ENCODE measurements at places on chromosomes 2 and 18. TPM values are rescaled to one million over a fixed set of nuclear protein-coding genes. Genes with fewer than 3 reads are reported as not detected.

DNA sequence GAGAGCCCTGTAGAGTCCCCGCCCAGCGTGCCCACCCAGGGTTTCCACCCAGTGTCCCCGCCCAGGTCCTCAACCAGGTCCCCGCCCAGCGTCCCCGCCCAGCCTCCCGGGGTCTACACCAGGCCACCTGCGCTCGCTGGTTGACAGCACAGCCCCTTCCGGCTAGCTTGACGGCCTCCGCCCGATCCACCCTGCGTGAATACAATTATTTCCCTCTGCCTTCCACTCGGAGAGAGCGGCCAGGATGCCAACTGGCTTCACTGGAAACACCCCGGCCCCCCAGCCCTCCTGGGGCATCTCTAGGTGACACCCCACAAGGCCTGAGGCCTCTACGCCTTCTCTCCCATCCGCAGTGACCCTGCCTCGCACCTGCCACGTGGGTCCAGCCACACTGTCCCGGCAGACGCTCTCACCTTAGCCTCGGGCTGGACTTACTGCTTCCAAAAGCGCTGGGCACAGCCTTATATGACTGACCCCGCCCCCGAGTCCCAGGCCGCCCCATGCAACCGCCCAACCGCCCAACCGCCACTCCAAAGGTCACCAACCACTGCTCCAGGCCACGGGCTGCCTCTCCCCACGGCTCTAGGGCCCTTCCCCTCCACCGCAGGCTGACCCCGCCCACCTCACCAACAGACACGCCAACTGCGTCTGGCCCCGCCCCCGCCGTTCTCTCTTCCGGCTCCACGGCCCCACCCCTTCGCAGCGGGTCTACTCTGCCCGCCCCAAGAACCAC, 188.1 kb downstream of the LAMA1 start:
- DNase-seq = no peak

Gene ITGB6
- 65.2 TPM for total RNA-seq

- no peak for DNase-seq
Measured at GRCh38 chr2:232310696-232311095, 67.9 kb upstream of the ALPP start.

Gene NEU4
- not detected for total RNA-seq

DNA sequence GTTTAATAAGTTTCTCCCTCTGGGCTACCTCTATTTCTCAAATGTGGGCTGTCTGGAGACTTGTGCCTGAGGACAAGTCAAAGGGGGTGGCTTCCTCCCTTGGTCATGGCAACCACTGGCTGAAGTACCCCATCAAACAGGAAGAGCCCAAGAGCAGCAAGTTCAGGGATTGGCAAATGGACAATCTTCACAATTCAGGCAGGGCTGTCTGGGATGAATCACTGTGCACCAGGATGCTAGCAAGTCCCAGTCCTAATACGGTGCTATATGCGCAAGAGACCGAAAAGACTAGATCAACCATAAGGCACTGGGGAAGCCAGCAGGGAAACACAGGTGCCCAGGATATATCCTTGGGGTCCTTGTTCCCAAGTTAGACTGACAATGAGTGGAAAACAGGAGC, 75.5 kb downstream of the ANTXR1 start:
- no peak for DNase-seq
